ENCODE measurements at places on chromosomes 2 and 18. TPM values are rescaled to one million over a fixed set of nuclear protein-coding genes. Genes with fewer than 3 reads are reported as not detected.

The SERPINB7 gene
- not detected for total RNA-seq

The DNAH7 gene
- total RNA-seq: 6.1 TPM

The ZFP36L2 gene
- total RNA-seq: 146 TPM

The ASPRV1 gene
- total RNA-seq: 4.3 TPM

The SUMO1 gene
- 116 TPM for total RNA-seq

The FBXO11 gene
- total RNA-seq: 149 TPM

The ST6GAL2 gene
- total RNA-seq: 74.9 TPM

The HOXD13 gene
- total RNA-seq: not detected

The TRIM43B gene
- not detected for total RNA-seq

All from camera-type eye (tissue), 1 donor.